SK-MEL-5 (cell line): ENCODE measurements at places on chromosomes 11 and 22.
A peak's percentile ranks its signal among the peaks of the same experiment; 100 is the strongest.

DNA sequence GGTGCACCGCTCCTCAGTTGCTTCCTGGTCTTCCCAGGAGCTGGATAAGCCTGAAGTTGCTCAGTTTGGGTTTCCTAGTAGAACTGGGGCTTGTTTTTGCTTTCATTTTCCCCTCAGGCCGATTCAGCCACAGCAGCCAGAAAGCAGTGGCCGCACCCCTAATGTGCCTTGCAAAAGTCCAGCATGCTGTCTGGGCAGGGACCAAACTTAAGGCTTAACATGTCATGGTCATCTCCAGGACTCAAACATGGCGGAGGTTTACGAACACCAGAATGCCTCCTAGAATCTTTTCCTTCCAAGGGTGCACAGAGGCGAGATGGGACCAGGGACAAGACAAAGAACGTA is 2.5 kb downstream of the GNG3 start:
- no peak for DNase-seq

- no peak for DNase-seq
These were observed 33.5 kb upstream of the CRTAM start for GRCh38 chr11:122804796-122805195.

DNA sequence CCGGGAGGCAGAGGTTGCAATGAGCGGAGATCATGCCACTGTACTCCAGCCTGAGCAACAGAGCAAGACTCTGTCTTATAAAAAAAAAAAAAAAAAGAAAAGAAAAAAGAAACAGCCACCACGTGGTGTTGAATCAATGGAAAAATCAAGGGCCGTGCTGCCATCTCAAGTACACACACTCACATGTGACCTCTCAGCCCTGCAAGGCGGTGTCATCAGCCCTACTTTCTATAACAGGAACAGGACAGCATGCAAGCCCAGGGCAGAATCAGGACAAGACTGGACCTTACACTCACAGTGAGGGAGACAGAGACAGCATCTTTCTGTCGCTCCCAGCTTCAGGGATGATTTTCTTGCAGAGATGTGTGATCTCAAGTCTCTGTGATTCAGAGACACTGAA is 179.6 kb downstream of the MPPED1 start:
- DNase-seq, result peak; percentile 53

DNA sequence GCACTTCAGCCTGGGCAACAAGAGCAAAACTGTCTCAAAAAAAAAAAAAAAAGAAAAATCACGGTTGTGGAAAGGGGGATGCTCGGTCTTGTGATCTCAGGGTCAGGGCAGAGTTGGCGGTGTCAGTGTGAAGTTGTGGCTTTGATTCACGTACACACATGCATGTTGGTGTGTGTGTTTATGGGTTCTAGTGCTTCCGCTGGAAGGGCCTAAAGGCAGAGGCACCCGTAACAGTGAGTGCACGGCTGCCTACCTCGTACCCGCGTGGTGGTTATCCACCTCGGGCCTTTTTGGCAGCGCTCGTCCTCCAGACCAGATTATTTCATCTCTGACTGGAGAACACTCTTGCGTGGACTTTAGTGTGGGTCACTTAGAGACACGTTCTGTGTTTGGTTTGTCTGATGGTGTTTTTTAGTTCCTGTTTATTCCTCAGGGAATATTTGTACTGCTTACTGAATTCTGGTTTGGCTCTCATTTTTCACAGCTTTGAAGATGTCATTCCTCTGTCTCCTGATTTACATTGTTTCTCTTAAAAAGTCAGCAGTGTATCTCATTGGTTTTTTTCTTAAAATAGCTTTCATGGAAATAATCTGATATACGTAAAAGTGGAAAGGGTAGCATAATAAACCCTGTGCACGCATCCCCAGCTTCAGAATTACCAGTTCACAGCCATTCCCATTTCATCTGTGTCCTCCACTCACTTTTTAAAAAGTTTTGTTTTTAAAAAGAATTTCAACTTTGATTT is 15.6 kb downstream of the ZBED4 start:
- no peak for DNase-seq

- DNase-seq, result no peak
These were observed 77.7 kb downstream of the KCNC1 start for GRCh38 chr11:17812091-17812864.

DNA sequence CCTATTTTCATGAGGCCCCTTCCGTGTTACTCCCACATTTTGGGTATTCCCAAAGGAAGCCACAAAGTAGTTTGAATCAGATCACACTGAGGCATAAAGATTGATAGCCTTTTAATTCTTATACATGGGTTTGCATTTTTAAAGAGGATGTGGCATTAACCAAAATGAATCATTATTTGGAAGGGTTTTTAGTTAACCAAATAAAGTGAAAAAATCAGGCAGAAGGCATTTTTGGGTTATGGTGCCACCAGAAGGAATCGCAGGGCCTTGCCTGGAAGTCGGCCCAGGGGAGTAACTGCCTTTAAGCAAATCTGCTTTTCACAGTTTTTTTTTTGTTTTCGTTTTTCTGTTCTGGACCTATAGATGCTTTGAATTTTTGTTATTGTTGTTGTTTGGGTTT is 55.4 kb downstream of the HSD17B12 start:
- DNase-seq, result peak; percentile 47

DNA sequence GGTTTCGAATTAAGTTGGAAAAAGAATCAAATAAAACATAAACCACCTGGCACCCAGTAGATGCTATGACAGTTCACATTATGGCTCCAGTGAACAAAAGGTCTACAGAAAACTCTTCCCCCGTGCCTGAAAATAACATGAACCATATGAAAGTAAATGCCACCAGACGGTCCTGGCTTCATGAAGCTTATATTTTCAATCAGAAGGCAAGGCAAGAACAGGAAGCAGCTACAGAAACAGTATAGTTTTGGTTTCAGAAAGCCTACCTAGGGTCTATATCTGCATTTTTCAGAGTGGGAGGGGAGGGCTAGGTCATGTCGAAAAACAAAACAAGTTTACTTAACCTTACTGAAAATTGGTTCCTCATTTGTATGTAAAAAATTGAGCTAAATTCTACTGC is 9.8 kb downstream of the RAB30 start:
- no peak for DNase-seq

DNA sequence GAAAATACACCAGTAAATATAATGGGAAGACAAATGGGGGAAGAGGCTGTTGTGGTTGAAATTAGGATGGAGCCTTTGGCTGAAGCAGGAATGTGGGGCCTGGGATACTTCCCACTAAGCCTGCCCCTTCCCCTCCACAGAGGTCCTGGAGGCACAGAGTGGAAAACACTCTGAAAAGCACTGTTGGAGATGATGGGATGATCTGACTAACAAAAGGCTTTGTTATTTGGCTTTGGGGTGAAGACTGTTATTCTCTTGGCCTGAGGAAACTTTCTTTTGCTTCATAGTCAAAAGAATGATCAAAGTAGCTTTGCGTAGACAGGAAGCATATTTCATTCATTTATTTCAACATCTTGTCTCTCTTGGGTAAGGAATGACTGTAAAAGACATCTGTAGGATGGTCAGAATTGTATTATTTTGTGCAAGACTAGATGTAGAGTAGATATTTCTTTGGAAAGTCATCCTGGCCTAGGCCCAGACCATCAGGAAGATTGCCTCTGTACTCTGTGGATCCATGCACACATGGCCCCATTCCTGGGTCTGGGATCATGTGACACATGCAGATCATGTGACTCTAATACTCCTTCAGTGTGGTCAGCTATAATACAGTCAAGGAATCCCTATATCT is 111.4 kb downstream of the SPON1 start:
- no peak for DNase-seq
